Stimulated activated CD4-positive, alpha-beta T cell treated with anti-CD3 and anti-CD28 coated beads, Interleukin-2, amount 100 ng/mL, for 24 hours (primary cell): ENCODE measurements at places on chromosomes 3 and 15.

GRCh38 chr3:171101982-171102641, 75.6 kb upstream of the SLC2A2 start:
- DNase-seq = no peak

DNA sequence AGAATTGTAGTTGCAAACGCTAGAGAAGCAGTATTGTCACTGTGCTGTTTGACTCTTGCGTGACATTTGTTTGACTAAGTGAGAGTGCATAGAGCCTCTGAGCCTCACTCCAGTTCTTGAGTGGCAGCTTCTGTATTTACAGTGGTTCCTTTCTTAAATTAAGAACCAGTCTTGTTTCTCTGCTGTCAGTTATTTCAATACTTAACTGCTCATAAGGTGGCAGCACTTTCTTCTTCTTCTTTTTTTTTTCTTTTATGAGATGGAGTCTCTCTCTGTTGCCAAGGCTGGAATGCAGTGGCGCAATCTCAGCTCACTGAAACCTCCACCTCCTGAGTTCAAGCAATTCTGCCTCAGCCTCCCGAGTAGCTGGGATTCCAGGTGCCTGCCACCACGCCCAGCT, 372.1 kb downstream of the LPP start:
- DNase-seq = no peak

DNA sequence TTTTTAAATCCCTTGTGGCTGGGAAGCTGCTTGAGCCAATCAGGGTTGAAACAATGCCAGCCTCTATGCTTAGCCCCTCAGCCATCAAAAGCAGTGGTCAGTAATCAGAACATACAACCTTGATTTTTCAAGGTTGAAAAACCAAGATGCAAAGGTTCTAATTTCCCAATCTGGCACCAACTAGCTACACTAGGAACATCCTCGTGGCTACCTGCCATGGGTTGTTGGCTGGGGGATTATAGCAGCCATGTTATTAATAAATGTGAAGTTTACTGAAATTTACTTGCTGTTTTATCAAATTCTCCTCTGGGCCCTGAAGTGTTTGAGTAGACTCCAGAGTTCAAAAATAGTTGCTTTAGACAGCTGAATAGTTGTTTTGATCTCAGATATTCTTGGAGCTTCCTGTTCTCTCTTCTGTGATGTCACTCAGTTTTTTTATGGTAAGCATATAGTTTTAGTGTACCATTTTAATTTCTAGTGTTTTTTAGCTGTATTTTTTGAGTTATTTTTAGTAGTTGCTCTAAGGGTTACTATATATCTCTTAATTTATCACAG, 31.9 kb downstream of the PCCB start:
- no peak for DNase-seq

DNA sequence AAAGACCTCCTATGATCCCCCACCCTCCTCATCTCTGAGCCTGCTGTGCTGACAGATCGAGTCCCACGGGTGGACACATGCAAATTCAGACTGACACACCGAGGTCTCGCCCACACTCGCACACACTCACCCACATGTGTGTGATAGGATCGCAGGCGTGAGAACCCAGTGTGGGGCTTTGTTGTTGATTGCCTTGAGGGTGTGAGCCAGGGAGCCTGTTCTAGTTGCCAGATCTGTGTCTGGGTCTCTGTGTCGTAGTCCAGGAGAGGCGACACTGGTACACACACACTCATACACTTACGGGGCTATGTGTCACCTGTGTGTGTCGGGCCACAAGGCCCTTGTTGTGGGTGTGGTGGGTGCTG, 2.0 kb downstream of the EPHB3 start:
- no peak for DNase-seq

- no peak for DNase-seq
These were observed 293.9 kb downstream of the TUSC7 start for GRCh38 chr3:117003501-117003900.

GRCh38 chr3:149819432-149819831, 6.4 kb downstream of the RNF13 start:
- no peak for DNase-seq

DNA sequence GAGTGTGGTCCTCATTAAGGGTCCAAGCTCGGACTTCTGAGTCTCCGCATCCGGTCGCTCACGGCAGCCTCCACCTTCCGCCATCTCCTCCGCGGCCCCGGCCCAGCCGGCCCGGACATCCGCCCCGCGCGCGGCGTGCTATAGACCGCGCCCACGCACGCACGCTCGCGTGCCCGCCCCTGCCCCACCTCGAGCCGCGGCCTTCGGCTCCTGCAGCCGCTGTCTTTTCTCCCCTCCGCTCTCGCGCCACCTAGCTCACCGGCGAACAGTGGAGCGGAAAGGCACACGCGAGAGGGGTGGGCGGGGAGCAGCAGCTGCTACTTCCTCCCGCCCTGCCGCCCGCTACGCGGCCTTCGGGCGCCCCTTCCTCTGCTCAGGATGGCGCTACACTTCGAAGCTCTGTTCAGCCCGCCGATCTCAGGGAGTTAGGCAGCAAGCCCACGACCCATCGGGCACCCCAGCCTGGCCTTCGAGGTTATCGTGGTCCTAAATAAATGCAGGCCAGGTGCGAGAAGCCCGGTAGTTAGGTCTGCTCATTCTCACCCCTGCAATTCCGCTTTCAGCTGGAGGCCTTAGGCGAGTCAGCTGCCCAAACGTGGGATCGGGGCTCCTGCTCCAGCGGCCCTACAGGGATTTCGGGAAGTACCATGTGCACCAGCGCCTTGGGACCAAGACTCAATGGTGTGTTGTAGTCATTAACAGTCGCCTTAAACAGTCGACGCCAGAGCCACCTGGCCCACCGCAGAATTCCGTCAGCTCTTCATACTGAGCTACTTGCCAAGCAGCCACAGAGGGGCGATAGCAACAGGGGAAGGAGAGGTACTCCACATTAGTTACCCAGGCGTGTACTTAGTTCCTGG, at the start of gene USP4:
Gene USP4, minus strand, starts transcription at position 113 of the 860 bp plus-strand sequence. Its CDS starts 29 bp downstream, at position 84.
- DNase-seq = peak; percentile 92

- no peak for DNase-seq
These were observed 827.5 kb upstream of the DPPA4 start for GRCh38 chr3:110164632-110165369.

DNA sequence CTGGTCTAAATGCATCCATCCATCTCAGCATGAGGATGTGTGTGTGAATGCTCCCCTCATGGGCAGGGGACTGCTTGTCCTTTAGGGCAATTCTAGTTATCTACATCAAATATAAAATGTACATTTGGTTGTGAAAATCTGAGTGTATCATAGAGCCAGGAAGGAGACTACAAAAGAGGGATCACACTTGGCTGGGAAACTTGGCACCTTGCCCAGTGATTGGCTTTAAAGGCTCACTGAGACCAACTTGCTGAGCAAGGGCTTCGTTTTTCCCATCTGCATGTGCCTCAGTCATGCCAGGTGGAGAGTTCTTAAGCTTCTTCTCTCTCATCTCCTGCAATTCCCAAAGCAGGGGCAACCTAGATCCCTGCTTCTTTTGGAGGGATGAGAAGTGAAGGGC, 5.2 kb downstream of the CAPN3 start:
- no peak for DNase-seq

DNA sequence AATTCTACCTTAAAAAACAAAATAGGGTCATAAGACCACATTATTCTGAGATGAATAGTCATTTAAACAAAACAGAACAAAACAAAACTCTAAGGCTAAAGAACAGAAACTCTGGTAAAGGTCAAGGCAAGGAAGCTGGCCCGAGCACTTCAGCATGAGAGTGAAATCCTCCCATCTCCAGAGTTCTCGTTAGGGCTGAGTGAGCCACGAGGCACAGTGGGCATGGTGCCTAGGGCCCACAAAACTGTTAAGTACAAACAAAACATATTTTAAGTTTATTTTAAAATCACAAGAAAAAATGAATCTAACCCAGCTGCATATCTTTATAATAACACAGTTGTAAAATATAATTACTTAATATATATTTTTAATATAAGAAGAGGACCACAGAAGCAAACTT, 417.8 kb upstream of the GBE1 start:
- no peak for DNase-seq

DNA sequence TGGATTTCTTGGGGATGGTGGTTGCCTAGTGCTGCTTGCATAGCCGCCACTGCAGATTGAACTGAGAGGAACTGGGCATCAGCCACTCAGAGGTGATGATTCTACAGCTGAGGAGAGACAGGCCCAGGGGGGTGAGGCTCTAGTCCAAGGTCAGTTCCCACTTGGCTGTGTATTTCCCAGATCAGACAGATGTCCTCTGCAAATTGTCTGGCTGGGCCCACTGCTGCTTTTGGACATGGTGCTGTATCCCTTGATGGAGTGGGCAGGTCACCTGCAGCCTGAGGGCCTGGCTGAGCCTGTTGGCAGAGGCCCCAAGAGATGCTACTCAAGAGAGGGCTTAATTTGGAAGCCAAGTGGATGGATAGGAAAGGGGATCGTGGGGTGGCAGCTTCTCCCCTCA, 124.5 kb upstream of the CTDSPL start:
- no peak for DNase-seq

GRCh38 chr3:141371882-141372281, 3.6 kb downstream of the ZBTB38 start:
- no peak for DNase-seq

DNA sequence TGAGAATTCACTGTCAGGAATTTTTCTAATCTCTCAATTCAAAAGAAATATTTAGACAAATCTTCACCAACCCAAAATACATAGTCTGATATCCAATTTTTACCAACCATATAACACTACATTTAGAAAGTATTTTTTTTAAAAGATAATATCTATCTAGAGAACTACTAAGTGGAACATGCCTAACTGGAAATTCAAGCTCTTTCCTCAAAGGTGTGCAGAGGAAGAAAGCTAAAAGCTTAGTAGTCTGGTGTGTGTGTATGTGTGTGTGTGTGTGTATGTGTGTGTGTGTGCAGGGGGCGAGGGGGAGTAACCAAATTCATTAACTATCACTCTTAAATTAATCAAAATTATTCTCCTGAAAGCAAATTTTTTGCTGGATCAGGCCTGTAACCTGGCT, 797.3 kb downstream of the NAALADL2 start:
- DNase-seq = no peak

GRCh38 chr3:126990890-126991289, 8.0 kb downstream of the PLXNA1 start:
- no peak for DNase-seq

- DNase-seq = no peak
These were observed 34.0 kb downstream of the FNDC3B start for GRCh38 chr3:172073262-172073915.

DNA sequence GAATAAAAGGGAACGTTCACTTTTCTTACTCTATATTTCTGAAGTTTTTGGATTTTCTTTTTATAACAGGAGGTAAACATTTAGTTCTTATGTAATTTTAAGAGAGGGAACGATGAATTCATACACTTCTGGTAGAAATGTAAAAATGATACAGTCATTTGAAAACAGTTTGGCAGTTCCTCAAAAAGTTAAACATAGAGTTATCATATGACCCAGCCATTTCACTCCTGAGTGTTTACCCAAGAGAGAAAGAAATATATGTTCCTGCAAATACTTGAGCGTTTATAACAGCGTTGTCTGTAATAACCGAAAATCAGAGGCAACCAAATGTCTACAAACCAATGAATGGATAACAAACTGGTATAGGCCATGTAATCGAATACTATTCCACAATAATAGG, 20.8 kb upstream of the CCR9 start:
- DNase-seq = no peak

DNA sequence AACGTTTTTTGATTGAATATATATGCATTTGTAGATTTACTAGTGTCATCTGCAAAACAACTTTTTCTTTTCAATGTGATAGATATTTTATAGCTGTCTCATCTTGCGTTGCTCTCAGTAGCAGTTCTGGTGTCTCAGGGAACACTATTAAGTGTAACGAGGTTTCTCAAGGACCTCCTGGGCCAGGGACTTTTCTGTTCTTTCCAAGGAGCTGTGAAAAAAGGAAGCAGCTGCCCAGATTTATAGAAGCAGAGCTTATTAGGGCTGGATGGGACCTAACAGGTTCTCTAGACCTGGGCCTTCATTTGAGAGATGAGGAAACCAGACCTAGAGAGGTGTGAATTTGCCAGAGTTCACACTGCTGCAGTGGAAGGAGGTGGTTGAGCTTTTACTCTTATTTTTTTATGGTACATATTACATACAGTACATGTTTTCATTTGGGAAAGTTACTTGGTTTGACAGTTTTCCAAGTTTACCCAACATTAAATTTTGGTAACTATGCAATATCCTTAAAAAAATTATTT, 16.1 kb downstream of the MAP2K1 start:
- DNase-seq = no peak

DNA sequence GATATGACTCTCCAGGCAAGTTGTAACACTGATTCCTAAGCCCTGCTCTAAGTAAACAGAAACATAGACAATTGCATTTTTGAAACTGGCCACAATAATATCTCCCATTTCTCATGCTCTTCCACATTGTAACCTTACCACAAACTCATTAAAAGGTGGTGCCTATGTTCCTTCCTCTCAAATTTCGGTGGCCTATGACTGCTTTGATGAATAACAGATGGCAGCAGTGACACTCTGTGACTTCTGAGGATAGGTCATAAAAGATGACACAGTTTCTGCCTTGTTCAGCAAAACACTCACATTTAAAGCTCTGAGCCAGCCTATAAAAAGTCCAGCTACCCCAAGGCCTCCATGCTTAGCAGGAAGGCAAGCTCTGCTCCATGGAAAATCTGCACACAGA, 195.2 kb downstream of the EFHB start:
- no peak for DNase-seq

DNA sequence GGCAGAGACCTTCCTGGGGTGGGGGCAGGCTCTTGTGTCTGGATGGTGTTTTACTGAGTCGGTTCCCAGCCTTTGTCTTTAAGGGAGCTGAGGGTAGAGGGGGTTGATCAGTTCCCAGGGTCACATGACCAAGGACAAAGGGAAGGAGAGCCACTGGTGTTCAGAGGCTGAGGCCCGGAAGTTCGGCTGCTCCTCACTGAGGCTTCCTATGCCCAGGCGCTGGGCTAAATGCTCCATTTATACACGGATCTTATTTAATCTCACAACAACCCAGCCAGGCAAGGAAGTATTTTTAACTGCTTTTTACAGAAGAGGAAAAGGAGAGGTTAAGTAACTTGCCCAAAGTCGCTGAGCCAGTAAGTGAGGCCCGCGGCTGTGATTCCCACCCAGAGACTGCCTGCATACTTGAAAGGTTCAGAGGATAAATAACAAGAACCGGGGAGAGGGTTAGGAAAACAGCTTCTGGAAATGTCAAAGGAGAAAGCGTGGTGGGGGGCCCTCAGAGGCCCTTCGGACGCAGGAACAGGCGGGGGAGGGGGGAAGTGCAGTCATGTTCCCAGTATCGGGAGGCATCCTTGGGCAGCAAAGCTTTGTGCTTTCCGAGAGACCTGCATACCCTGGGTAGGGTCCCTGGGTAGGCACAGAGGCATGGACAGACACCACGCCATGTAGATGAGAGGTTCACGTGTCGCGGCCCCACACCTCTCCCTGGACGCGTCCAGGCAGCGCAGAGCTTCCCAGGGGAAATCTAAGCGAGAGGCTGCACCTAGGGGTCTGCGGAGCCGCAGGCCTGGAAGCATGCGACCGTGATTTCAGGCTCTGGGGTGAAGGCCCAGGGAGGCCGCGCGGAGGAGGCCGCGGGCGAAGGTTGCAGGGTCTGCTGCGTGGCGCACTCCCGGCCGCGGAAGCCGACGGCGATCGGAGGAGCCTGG, 21.3 kb downstream of the EPHB3 start:
- DNase-seq = no peak

GRCh38 chr15:39493424-39494067, 87.3 kb upstream of the THBS1 start:
- DNase-seq = no peak

- no peak for DNase-seq
These were observed 32.6 kb downstream of the STT3B start for GRCh38 chr3:31565288-31565687.
